Frontal cortex (tissue), 4 donors: ENCODE measurements at places on chromosomes 11 and 22.

DNA sequence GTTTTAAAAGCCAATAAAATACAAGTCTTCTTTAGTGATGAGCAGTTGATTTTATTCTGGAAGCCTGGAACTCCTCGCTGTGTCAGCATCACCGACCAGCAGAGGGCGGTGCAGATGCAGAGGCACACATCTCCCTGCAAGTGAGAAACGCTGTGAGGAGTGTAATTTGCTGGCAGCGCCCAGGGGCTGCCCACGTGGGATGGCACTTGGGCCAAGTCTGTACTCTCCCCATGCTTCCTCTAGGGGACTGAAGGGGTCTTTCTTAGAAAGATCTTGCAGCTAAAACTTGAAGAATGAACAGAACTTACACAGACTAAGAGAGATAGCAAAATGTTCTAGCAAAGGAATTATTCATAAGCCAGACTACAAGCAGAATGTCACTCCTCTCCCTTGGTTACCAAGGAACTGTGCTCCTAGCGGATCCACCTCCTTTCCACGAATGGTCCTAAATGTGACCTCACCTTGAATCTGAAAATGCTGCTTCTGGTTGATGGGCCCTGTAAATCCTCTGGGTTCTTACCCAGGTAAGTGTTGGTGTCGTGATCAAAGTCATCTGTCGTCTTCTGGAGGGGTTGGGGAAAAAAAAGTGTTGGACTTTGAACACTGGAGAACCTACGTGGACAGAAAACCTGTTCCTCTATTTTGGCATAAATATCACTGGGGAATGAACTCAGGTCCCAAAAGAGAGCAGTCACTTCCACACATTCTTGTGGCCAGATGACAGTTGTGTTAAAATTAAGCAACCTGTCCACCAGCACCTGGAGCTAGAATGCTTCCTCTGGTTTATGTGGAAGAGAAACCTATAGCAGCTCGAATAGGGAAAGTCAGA is 31.8 kb downstream of the CNTF start:
- DNase-seq, result peak; percentile 16

GRCh38 chr11:102220728-102221467 is 96.4 kb upstream of the BIRC3 start:
- no peak for DNase-seq

DNA sequence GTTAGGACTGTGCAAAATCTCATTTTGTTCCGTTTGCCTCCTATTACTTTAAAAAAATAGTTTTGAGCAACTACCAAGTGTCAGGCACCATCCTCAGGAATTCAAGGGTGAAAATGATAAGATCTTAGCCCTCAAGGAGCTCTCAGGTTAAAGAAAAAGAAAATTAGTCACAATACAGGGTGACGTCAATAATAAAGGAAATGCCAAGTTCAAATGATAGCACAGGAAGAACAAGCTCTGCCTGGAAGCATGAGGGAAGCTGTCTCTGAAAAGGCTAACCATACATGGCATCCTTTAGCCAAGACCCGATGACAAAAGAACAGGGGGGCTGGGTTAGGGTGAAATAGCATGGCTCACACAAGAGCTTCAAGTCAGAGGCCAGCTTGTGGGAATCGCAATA is 11.1 kb upstream of the MPZL2 start:
- DNase-seq, result no peak

- DNase-seq, result no peak
Observed at GRCh38 chr22:38243007-38243765, 29.6 kb downstream of the TMEM184B start.

DNA sequence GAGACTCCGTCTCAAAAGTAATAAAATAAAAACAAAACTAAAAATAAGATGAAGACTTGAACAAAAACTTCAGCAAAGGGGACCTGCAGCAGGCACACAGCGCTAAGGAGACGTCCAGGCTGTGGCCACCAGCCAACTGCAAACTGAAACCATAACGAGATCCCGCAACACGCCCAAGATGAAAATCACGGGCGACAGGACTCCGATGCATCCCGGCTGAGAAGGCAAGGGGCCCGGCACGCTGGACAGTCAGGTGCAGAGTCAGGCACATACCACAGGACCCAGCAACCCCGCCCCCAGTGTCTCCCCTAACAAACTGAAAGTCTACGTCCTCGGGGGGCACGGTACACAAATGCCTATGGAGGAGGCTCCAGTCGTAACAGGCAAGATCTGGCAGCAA is 9.2 kb downstream of the HRAS start:
- DNase-seq, result no peak

GRCh38 chr11:46222490-46223251 is 54.8 kb upstream of the CREB3L1 start:
- no peak for DNase-seq

GRCh38 chr11:95415837-95416304 is 184.9 kb upstream of the SESN3 start:
- DNase-seq, result no peak

DNA sequence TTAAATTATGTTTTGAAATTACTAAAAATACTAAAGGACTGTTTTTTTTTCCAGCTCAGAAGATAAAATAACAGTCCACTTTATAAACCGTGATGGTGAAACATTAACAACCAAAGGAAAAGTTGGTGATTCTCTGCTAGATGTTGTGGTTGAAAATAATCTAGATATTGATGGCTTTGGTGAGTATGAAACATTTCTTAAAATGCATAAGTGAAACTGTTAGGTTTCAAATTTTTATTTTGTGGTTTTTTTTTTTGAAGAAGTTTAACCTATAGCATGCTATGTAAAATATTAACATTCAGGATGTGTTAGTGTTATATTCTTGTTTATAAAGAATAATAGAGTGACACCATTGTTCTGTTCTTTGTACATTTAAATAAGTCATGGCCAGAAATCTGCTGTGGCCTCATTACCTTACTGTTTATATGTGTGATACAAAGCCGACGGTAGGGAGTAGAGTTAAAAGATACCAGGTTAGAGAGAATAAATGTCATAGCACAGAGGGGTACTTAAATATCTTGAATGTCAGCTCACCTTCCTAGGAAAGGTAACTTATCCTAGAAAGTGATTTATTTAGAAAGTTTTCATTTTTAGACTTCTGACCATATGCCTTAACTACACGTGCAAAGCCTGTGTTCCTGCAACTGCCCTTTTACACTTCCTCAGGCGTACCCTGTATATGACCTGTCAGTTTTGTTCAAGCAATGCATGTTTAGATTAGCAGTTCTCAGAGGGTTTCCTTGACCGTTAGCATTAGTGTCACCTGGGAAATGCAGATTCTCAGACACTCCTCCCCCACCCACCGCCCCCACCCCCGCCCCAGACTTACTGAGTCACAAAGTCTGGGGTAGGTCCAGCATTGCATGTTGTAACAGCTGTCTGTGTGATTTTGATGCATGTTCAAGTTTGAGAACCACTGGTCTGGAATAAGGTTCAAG is 6.3 kb downstream of the FDX1 start:
- DNase-seq, result no peak

- DNase-seq, result no peak
Observed at GRCh38 chr22:43078522-43078921, 10.7 kb downstream of the TTLL1 start.

DNA sequence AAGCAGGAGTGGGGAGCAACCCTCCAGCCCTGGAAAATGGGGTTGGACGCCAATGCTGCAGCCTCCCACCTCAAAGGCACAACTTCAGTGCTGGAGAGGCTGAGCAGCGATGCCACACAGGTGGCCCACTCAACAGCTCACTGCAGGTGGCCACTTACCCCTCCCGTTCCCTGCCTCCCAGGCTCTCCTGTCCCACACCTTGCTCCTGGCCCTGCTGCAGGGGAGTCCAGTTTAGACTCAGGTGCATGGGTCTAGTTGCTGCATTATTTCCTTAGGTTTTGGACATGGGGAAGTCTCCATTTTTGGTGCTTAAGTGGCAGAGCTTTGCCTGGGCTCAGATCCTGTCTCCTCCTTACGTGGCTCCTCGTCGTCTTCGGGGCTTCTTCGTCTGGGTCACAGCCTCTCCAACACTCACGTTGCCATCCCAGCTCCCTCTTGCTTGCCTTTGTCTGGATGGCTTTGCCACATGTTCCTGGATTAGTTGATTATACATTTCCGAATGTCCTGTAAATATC is 898.3 kb downstream of the BRD1 start:
- no peak for DNase-seq

DNA sequence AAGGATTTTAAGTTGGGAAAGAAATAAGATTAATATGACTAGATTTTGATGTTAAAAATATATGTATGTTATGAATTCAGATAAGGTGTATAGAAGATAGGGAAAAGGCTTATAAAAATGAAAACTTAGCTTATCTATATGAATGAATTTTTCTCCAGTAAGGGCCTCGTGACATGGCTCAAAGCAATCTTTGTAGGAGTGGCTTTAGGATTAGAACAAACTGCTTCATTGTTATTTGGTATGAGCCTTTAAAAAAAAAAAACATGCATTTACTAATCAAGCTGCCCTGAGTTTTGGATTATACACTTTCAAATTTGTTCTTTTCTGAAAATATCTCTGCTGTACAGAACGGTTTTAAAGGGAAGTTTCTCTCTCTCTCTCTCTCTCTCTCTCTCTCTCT is 905.9 kb downstream of the OPCML start:
- DNase-seq, result no peak

DNA sequence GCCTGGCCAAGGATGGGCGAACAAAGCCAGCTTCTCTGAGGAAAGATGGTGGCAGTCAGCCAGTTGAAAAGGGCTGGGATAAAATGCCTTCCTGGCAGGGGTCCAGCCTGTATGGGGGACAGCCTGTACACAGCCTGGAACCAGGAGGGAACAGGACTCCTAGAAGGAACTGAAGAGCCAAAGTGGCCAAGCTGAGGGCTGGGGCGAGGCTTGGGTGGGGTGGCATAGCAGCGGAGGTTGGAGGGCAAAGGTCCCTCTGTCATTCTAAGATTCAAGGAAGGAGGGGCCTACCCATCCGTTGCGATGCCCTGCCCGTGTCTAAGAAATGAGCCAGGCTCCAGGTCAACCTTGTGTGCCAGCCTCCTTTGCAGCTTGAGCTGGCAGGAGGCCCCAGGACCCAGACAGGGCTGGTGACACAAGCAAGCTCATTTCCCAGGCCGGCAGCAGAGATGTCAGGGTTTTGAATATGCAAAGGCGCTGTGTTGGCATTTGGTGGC is 22.6 kb downstream of the FADD start:
- no peak for DNase-seq

DNA sequence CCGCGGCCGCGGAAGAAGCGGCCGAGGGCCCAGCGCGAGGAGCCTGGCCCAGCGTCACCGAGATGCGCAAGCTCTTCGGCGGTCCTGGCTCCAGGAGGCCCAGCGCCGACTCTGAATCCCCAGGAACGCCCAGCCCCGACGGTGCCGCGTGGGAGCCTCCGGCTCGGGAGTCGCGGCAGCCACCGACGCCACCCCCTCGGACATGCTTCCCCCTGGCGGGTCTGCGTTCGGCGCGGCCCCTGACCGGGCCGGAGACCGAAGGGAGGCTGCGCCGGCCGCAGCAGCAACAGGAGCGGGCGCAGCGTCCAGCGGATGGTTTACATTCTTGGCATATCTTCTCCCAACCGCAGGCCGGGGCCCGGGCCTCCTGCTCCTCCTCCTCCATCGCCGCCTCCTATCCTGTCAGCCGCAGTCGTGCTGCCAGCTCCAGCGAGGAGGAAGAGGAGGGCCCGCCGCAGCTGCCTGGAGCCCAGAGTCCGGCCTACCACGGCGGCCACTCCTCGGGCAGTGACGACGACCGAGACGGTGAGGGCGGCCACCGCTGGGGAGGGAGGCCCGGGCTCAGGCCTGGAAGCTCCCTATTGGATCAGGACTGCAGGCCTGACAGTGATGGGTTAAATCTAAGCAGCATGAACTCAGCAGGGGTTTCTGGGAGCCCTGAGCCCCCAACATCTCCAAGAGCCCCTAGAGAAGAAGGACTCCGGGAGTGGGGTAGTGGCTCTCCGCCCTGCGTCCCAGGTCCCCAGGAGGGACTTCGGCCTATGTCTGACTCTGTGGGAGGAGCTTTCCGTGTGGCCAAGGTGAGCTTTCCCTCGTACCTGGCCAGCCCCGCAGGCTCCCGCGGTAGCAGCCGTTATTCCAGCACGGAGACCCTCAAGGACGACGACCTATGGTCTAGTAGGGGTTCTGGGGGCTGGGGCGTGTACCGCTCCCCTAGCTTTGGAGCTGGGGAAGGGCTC is 1.2 kb downstream of the ARHGEF17 start:
- DNase-seq, result no peak

- no peak for DNase-seq
Observed at GRCh38 chr11:134468081-134468668, 56.1 kb upstream of the B3GAT1 start.

- DNase-seq, result no peak
Observed at GRCh38 chr11:68692115-68692514, 7.8 kb downstream of the GAL start.

- DNase-seq, result no peak
Observed at GRCh38 chr22:25223269-25223850, 3.9 kb downstream of the CRYBB2 start.

GRCh38 chr11:115421352-115421991 is 82.7 kb downstream of the CADM1 start:
- no peak for DNase-seq

DNA sequence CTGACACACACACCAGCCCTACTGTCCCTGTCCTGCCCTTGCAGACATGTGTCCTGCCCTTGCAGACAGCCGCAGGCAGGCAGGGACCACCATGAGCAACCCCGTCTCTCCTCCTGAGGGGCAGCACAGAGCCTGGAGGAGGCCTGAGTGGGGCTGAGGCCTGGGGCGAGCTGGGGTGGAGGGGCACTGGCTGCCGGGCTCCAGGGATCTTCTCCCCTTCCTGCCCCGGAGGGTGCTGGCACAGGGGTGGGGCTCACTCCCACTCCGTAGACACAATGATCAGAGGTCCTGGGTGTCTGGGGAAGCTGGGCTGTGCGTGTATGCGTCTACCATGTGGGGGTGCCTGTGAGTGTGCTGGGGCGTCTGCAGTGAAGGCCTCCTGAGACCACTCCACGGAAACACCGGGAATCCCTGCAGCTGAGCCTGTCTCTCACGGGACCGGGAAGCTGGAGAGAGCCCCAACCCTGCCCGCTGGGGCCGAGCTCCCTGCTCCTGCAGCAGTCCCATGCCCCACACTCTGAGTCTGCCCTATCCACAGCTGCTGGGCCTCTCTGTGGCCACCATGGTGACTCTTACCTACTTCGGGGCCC is 588 bp downstream of the TSPAN32 start:
- no peak for DNase-seq

GRCh38 chr11:79609511-79609910 is 168.7 kb upstream of the TENM4 start:
- DNase-seq, result no peak

DNA sequence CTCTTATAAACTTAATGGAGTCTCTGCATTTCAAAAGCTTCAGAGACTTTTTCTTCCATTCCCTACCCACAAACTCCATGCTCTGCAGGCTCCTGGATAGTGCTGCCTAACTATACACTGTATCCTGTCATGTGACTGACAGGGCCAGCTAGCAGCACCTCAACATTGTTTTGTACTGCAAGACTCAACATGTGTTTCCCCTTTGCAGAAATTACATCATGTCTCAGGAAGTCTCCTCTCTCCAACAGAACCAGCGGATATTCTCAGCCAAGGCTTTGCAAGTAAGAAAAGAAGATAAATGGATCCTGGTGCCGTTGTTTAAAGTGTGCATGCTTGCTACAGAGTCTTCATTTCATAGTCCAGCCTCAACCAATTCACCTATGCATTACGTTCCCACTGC is 164.0 kb upstream of the UBASH3B start:
- no peak for DNase-seq

- no peak for DNase-seq
Observed at GRCh38 chr11:73072935-73073481, 69.1 kb downstream of the FCHSD2 start.
